ENCODE measurements at places on chromosomes 13 and 19. TPM values are rescaled to one million over a fixed set of nuclear protein-coding genes. Genes with fewer than 3 reads are reported as not detected.

INTS6 gene
- 69.4 TPM for total RNA-seq

ZNF98 gene
- total RNA-seq = not detected

DNA sequence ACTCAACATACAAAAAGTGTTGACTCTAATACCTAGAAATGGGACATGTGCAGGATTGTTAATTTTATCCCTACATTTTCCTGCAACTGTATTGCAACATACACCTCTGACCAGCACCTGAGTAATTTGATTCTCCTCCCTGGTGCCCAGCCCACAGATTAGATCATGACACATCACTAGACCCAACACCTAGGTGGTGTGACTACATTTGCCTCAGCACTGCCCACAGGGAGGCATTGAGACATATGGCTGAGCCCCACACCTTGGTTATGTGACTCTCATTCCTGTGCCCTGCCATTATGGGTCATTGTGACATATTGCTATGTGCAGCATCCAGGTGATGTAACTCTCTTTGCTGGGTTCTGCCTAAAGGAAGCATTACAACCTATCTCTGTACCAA is 13.2 kb upstream of the ZNF254 start:
- peak; percentile 48 for ATAC-seq

DNA sequence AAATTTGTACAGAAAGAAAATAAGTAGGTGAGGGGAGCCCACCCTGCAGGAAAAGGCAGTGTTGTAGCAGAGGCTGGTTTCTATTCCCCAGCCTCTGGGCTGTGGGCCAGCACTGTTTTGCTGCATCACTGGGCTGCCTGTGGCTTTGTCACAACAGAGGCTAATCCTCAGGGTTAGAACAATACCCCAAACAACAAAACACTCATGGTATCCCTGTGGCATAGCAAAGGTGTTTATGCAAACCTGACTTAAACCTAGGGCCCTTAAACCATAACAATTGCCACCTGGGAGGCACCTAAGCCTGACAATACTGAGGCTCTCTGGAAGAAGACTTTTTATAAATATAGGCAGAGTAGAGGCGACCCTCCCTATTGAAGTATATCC is 314.7 kb downstream of the OLFM4 start:
- ATAC-seq = no peak
